ENCODE measurements at places on chromosomes 7 and 10.

GRCh38 chr10:80110986-80111385 is 21.5 kb upstream of the PLAC9 start:
- DNase-seq: no peak

DNA sequence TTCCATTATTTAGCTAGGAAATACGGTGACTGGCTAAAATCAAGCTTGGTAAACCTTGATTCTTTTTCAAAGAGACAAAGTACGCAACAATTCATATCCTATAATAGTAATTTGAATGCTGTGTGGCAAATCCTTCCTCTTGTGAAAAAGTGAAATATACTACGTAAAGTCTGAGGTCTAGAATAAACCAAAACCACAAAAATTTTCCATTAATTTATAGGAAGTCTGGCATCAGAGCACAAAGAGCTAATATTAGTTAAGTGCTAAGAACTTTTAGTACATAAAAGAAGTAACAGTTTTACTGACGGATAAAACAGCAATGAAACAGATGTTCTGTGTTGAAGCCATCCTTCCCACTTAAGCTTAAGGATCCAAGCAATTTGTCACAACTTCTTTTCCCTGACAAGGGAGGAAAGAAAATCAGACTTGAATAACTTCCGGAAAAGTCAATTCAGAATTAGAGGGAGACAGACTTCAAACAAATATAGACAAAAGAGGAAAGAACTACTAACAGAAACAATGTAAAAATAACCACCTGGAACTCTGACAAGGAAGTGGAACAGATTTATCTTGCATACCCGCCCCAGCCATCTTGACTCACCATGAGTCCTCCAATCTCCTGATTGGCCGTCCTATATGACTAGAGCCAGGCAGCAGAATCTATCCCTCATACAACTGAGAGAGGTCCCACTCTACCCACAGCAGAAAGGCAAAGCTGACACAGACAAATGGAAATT is 34.6 kb downstream of the RHEB start:
- DNase-seq: no peak

- DNase-seq: no peak
Measured at GRCh38 chr7:85125651-85126131, 61.2 kb downstream of the SEMA3D start.

DNA sequence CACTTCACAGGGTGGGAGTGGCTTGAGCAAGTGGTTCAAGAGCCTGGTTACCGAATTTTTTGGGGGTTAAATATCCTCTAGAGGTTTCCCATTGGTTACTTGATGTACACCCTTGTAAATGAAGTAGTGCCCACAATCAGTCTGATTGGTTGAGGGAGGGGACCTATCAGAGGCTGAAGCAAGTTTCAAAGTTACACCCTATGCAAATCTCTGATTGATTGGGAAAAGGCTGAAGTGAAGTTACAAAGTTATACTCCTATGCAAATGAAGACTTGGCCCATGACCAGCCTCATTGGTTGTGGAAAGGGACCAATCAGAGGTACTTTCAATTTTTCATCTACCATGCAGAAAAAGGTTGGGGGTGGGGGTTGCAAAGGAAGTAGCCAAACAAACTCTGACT is 34.7 kb downstream of the UBE2D4 start:
- no peak for DNase-seq

DNA sequence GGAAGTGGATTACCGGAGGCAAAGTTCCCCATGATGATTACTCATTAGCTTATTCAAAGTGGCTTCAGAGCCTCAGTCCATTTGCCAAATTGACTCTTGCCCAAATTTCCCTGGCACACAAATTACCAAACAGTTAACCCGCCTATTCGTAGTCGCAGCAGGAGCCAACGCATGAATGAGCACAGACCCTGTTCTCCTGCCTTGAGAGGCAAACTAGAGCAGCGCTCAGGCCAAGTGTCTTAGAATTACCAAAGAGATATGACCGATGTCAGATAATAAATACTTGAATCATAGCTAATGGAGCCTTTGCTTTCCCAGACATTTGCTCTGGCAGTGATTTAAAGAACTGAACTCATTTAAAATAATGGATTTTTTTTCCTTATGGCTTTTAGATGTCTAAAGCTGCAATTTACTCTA is 64.9 kb downstream of the CTTNBP2 start:
- DNase-seq: no peak

GRCh38 chr10:72079356-72079755 is 9.0 kb downstream of the SPOCK2 start:
- no peak for DNase-seq

GRCh38 chr10:32929634-32930033 is 28.4 kb downstream of the ITGB1 start:
- no peak for DNase-seq

- DNase-seq: no peak
Measured at GRCh38 chr10:59047957-59048618, 128.4 kb upstream of the PHYHIPL start.

GRCh38 chr7:29080803-29081202 is 65.5 kb downstream of the CPVL start:
- DNase-seq: no peak
